ENCODE measurements at places on chromosomes 6 and 20.
A peak's percentile ranks its signal among the peaks of the same experiment; 100 is the strongest.

DNA sequence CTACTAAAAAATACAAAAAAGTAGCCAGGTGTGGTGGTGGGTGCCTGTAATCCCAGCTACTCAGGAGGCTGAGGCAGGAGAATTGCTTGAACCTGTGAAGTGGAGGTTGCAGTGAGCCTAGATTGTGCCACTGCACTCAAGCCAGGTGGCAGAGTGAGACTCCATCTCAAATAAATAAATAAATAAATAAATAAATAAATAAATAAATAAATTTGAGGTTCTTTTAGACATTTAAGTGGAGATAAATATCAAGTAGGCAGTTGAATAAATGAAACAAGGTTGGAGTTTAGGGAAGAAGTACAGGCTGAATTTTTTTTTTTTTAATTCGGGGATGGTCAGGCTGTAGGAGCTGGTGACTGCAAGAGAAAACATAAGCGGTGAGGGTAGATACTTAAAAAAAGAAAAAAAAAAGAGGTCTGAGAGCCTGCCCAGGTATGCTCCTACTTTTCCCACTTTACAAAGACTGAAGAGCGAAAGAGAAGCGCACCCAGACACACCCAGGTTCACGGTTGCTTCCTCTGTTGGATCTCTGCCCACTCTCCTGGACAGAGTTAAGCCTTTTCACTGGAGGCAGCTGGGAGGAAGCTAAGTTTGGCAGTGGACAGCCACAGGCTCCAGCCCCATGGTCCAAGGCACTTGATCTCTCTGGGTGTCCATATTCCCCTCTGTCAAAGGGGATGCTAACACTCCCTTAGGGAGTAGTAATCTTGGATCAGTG, 100.9 kb upstream of the PRDM1 start:
- DNase-seq, result no peak

DNA sequence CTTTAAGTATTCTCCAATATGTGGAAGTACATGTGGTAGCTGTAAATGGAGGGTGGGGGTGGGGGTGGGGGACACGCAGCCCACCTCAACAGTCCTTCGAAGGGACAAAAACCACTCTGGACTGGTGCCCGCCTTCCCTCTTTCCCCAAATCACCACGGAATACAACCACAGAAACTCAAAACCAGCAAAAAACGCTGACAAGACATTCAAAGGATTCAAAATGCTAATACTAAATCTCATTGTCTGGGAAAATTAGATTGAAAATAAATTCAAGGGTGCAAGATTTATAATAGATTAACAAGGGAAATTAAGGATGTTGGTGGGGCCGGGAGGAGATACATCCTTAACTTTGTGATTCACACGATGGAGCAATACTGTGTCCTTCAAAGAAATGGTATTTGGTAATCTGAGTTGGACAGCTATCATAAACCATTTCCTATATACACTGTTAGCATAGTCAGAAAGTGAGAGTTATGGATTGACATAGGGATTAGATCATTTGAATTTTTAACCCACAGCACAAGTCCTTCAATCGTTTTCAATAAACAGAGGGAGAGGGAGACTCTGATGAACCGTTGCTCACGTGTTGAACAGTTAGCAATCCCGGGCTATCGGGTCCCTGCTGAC, 766 bp upstream of the TBC1D22B start:
- no peak for DNase-seq

DNA sequence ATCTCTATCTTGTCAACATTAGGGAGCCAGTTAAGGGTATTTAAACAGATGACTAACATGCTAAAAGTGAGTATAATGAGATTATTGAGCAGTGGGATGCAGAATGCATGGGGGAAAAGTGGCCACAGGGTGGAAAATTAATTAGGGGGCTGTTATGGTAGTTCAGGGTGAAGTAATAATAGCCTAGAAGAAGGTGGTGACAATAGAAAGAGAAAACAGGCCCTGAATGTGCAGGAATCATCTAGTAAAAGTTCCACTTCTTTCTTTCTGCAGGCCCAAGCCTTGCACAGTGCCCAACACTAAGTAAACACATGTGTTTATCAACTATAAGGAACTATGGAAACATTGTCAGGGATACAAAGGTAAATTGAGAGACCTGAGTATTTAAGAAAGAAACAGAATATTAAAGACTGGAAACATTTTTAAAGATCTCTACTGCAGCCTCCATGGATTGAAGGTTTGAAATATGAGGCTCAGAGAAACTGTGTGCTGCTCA, 7.1 kb upstream of the MYB start:
- no peak for DNase-seq

DNA sequence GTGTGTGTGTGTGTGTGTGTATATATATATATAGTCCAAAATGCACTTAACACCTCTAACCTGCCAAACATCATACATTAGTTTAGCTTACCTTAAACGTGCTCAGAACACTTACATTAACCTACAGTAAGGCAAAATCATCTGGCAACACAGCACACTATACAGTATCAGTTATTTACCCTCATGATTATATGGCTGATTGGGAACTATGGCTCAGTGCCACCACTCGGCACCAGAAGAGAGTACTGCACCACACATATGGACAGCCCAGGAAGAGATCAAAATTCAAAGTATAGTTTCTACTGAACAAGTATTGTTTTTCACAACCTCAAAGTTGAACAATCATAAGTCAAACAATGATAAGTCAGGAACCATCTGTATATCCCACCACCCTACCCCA, 59.8 kb downstream of the FAXC start:
- no peak for DNase-seq

- no peak for DNase-seq
Measured at GRCh38 chr20:19937218-19937617, 79.9 kb upstream of the NAA20 start.

- DNase-seq, result peak; percentile 95
Measured at GRCh38 chr6:28161410-28162079, 19.9 kb downstream of the ZKSCAN8 start.

GRCh38 chr6:101534386-101534785, 140.9 kb downstream of the GRIK2 start:
- DNase-seq, result no peak

GRCh38 chr20:53767206-53767930, 173.7 kb upstream of the ZNF217 start:
- DNase-seq, result no peak

- DNase-seq, result peak; percentile 94
Measured at GRCh38 chr20:36435592-36436541, 105.5 kb upstream of the MYL9 start.

DNA sequence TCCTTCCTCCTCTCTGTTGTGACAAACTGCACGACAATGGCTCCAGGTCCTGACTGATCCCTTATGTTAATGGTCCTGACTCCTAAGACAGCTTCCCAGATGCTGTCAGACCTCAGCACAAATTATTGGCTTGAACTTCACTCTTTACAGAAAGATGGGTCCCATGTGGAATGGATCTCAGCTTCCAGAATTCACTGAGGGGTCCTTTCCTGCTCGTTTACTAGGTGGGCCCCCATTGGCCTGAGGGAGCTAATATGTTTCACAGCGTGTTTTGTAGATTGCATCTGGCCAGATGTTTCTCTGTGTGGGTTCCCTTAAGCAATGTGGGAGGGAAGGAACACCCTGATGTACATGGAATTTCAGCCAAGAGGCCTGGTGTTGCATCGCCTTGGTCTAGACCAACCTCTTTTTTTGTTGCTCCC, 826.6 kb downstream of the MAFB start:
- DNase-seq, result no peak

GRCh38 chr6:106510090-106510970, 119.0 kb downstream of the RTN4IP1 start:
- DNase-seq, result peak; percentile 90

GRCh38 chr6:7765575-7766325, 39.9 kb downstream of the BMP6 start:
- DNase-seq, result no peak

DNA sequence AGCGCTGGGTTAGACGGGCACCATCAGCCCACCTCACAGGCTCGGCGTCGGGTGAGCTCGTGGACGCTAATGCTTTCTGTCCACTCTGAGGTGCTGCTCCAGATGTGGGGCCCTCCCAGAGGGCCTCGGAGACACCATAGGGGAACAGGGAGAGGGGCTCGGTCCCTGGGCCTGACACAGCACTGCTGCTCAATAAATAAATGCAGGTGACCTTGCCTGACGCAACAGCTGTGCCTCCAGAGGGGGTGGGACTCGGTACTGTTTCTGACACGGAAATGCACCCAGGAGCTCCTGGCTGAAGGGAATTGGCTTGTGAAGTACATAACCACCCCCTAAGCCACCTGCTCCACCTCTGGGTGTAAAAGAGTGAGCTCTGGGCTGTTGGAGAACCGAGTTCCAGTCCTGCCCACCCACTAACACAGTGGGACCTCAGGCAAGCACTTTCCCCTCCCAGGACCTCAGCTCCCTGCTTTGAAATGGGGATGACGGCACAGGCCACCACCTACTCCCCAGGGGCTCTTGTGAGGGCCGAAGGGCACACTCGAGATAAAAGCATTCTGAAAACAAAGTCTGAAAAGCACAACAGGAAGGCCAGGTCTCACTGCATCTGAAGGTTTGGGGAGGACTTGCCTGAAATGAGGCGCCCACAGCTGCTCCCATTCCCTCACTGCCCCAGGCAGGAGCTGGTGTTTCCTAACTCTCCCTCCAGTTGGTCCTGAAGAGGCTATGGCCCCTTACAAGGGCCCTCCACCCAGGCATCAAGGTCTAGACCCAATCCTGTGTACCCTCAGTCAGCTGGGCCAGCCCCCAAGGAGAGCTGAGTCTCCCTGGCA, 6.7 kb downstream of the KCNK15 start:
- no peak for DNase-seq

- DNase-seq, result no peak
Measured at GRCh38 chr6:4208158-4208557, 72.8 kb upstream of the ECI2 start.
